ENCODE measurements at places on chromosomes 6 and 20. TPM values are rescaled to one million over a fixed set of nuclear protein-coding genes. Genes with fewer than 3 reads are reported as not detected.

DNA sequence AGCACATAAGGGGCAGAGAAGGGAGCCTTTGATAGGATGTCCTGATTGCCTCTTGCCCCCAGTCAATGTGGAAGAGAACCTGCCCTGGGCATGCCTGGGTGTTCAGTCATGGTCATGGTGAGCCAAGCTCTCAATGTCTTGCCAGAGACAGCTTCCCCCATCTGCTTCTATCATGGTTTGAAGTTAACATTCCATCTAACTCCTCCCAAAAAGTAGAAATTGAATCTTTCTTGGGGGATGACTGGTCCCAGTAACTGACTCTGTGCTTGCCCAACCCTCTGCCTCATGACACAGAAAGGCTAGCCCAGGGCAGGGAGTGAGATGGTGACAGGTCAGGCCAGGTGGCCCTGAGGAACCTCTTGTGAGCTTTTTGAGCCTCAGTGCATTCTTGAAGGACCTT is 60.1 kb downstream of the ADTRP start:
- no peak for DNase-seq

DNA sequence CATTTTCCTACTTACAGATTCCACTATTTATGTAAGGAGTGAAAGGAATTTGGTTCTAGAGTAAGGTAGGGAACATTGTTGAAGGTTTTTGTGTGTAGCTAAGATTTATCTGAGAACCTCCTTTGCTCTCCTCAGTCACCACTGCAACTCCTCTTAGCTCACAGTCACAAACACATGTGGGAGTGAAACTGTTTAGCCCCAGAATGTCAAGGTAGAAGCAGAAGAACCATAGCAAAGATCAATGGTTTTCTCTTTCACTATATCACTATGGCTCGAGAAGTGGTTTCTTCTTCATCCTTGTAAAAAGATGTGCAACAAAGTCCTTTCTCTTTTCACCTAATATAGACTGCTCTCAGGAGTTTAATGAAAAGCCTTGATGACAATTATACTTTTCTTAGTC is 6.5 kb upstream of the DEFB112 start:
- DNase-seq = no peak

DNA sequence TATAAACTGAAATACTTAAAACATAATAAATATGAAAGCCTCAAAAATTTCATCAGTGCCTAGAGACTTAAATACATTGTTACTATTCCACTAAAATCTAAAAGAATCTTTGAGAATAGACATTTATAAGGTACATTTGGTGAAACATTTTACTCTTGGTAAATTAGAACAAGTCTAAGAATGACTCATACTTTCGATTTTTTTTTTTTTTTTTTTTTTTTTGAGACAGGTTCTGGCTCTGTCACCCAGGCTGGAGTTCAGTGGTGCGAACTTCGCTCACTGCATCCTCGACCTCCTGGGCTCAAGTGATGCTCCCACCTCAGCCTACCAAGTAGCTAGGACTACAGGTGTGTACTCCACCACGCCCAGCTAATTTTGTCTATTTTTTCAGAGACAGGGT is 6.4 kb downstream of the FUCA2 start:
- DNase-seq = no peak

GRCh38 chr6:90098627-90099026 is 198.0 kb downstream of the BACH2 start:
- no peak for DNase-seq

GRCh38 chr6:429515-430121 is 38.1 kb downstream of the IRF4 start:
- no peak for DNase-seq

BHLHE23 gene
- not detected for polyA plus RNA-seq

VSX1 gene
- 0.05 TPM for polyA plus RNA-seq

HTR1E gene
- polyA plus RNA-seq = not detected

PKIB gene
- 0.44 TPM for polyA plus RNA-seq

PLA2G7 gene
- not detected for polyA plus RNA-seq

GNMT gene
- polyA plus RNA-seq = 0.21 TPM

LST1 gene
- polyA plus RNA-seq = 1.2 TPM
